ENCODE measurements at places on chromosomes 12 and 14.

GRCh38 chr12:112198120-112198733, 72.9 kb downstream of the TRAFD1 start:
- DNase-seq = peak; percentile 13

GRCh38 chr12:114123108-114123507, 157.0 kb upstream of the RBM19 start:
- DNase-seq = no peak

DNA sequence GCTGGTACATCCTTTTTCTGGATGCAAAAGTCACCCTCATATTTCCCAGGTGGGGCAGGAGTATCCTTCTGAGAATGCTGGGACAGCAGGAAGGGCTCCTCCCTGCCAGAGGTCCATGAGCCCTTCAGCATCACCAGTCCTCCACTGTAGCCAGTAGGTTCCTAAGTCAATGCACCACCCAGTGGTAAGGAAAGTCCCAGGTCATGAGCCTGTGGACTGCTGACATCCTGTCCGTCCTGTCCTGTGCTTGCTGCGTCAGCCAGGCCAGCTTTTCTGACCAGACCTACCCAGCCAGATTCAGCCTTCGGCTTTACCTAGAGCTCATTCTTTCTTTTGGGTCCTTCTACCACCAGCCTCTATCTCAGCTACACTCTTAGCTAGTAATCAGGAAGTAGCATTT, 23.0 kb upstream of the ACTN1 start:
- no peak for DNase-seq

DNA sequence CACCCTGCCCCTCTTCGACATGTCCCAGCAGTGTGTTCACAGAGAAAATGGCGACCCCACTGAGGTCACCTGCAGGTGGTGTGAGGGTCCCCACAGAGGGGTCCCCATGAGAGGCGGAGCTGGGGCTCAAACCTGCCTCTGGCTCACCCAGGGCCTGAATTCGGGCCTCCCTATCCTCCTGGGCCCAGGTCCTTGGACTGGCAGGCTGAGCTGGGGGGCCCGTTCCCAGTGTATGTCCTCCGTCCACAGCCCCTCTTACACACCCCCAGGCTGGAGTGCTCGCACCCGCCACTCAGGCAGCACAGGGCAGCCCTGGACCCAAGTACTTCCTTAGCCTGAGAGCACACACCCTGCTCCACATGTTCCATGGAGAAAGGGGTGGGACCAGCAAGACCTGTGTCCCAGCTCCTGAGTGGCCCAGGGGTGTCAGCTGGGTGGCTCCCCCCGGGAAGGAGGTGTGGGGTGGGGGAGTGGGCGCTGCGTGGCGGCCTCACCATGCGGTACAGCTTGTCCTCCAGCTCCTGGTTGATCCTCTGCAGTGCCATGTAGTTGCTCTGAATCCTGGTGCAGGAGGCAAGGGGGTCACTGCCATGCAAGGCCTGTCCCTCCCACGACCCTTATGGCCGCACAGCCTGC, 42.6 kb downstream of the BEGAIN start:
- DNase-seq = no peak

- DNase-seq = no peak
Measured at GRCh38 chr14:72630374-72630773, 263.5 kb downstream of the DPF3 start.
